ENCODE measurements at places on chromosomes 11 and 22.

DNA sequence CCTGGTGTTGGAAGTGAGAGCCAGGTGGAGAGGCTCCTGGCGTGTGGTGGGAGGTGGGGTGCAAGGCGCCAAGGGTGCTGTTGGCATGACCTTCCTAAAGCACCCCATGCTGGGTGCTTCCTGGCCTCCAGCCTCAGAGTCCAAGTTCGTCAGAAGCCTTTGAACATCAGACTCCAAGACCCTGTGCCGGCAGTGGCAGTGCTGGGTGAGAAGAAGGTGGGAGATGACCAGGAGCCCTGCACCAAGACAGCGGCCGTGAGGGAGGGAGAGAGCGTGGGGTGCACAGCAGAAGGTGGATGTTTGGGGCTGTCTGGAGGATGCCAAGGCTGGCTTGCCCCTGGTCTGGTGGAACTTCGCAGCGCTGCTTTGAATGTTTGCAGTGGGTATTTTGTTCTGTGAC is 29.7 kb upstream of the PARVB start:
- no peak for DNase-seq

DNA sequence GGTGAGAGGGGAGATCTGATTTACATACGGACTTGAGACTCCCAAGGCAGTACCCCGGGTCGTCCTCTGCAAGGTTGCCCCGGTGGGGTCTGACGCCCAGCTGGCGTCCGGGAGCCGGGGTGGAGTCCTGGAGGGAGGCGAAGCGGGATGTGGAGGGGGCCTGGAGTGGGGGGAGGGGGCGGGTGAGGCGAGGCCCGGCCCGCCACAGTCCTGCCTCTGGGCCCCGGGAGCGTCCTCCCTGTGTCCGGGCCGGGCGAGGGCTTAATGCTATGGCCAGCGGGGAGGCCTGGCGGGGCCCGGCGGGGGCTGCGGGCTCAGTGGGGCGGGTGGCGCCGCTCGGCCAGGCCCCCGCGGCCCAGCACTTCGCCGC is 2.4 kb upstream of the MYBPC3 start:
- no peak for DNase-seq

GRCh38 chr11:76270389-76270788 is 64.1 kb upstream of the WNT11 start:
- DNase-seq: no peak

DNA sequence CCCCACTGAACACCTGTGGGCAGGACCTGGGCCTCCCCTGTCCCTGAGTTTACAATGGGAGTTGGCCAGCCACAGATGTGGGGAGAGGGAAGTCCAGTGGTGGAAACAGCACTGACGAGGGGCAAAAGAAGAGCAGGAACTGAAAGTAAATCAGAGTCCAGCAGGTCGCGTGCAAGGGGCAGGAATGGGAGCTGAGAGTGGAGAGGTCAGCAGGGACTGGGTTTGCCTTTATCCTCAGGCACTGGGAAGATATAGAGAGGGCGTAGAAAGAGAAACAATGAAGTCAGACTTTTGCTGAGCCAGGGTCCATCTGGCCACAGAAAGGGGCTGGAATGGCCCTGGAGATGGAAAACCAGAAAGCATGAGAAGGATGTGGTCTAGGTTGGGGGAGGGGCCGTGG is 8.5 kb downstream of the P2RY6 start:
- no peak for DNase-seq

DNA sequence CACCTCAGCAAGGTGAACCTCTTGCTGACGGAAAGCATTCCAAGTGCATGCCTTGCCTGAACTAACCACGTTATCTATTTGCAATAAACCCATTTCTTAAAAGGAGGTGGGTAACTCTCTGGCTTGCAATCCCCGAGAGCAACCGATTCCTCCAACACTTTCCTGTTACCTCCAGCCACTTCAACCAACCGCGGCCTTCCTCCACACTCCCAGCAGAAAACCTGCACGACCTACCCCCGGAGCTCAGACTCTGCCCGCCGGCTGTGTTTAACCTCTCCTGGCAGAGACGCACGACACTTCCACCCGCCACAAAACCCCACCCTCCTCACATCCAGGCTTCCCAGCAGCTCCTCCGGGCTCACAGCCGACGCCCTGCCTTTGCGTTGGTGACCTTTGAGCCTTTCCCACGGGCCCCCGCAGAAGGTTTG is 708 bp downstream of the SCO2 start:
- DNase-seq: no peak

DNA sequence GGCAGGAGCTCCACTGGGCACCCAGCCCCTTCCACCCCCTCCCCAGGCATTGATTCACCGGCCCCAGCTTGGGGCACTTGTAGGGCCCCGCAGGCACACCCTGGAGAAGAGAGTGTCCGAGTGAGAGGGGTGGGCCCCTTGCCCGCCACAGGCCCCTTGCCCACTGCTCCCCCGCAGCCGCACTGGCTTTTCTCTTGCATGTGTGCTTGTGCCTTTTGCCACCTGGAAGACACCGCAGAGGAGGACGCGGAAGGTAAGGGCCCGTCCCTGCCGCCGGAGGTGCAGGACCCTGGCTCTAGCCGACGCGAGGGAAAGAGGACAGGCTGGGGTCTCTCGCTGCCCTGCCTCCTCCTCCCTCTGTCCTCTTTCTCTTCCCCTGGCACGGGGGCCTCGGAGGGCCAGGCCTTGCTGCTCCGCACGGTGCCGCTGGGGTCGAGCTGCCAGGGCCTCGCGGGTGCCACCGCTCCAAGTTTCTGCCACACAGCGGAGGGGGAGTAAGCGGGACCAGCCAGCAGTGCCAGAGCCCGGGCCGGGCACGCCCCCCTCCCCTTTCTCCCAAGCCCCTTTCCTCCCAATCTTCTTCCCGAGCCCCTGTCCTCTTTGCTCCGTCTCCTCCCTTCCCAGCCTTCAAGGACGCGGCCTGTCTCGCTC is 9.5 kb downstream of the TNNT3 start:
- DNase-seq: no peak

- no peak for DNase-seq
Measured at GRCh38 chr11:80346353-80347059, 905.7 kb upstream of the TENM4 start.

GRCh38 chr11:133082841-133083488 is 449.3 kb downstream of the OPCML start:
- DNase-seq: no peak

DNA sequence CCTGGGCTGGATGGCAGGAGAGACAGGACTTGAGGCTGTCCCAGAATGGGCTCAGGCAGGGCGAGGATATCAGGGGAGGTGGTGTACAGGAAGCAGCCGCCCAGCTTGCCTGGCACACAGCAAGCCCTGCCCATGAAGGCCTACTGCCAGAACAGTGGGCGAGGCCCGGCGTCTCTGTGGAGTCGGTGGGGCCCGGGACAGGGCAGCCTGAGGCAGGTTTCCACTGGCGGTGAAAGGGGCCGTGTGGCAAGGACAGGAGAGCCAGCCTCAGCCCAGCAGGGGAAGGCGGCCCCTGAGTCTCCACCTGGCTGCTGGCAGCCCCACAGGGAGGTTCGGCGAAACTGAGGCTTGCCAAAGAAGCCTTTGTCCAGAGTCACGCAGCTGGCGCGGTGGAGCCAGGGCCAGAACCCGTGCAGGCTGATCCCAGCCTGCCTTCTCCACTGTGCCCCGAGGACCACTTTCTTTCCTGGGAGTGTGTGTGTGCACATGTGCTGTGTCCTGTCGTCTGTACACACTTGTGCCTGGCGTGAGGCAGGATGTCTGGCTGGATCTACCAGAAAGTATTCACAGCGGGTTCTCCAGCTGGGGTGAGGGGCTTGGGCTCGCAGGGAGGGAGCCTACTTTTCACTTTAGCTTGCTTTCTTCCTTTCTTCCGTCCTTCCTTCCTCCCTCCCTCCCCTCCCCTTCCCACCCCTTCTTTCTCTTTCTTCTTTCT is 1.2 kb downstream of the TSPO start:
- no peak for DNase-seq

- no peak for DNase-seq
Measured at GRCh38 chr11:104005234-104005855, 31.1 kb upstream of the DDI1 start.

GRCh38 chr11:125588505-125588904 is 4.1 kb upstream of the STT3A start:
- DNase-seq: no peak

DNA sequence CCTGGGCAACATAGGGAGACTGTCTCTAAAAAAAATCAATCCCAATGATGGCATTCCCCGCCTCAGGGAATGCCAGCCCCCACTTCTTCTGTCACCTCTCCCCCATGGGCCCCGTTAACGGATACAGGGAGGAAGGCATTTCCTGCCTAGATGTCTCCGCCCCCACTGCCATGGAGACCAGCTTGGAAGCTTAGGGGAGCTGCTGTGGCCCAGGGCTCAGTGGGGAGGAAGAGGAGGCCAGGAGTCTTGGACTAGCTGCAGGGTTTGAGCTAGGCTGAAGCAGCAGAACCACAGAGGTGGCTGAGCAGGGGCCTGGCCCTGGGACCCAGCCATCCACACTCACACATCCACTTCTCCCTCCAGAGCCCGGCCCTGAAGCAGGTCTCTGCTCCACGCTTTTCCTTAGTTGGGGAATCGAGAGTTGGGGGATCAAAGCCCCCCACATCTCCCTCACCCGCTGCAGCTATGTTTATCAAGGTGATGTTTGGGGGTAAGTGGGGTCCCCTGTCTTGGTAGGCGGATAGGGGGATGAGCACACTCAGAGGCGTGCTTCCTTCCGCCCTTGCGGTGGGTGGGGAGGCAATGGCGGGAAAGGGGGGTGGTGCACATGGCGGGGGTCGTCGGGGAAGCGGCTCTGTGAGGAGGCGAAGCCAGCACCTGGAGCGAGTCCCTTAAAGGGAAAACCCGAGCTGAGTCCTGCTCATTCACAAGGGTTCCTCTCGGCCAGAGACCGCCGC is at the start of gene C22orf15:
TSS of gene C22orf15 (plus strand) at position 149 of the 737 bp plus-strand sequence. CDS start at position 466, 317 bp downstream.
- DNase-seq: no peak

- DNase-seq: no peak
Measured at GRCh38 chr11:25655636-25656035, 676.3 kb upstream of the ANO3 start.

DNA sequence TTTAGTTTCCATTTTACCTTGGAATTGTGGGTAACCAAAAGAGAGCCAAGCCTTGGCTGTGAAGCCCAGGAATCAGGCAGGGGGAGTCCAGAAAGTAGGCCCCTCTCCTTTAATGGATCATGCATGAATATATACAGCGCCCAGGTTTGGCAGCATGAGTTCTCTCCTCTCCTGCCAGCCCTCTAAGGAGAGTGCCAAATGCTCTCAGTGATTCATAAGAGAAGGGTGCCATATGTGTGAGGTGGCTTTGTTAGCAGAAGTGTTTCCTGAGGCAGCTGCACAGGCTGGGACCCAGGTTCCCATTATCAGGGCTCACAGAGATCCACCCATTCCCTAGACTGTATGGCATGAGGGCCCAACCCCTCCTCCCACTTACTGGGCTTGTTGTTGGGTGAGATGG is 52.3 kb upstream of the SCUBE2 start:
- no peak for DNase-seq

DNA sequence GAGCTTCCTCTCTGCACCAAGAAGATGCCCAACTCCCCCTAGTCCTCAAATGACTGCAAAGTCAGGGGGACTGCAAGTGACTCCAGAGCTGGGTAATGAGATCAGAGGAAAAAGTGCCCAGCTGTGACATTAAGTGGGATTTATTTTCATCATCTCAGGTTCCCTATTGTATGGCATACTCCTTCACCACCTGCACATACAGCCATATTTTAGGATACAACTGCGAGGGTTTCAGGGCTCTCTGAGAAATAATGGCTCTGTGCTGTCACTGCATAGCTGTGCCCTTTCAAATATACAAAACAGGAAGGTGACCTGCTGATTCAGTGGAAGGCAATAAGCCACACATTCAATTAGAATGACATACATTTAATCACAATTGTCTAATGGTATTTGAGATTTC is 45.6 kb upstream of the PLET1 start:
- DNase-seq: no peak

- no peak for DNase-seq
Measured at GRCh38 chr22:23070418-23071229, at the start of gene GNAZ. TSS of gene GNAZ (plus strand) at chr22:23070519. CDS start at chr22:23095696, 25,177 bp downstream.

DNA sequence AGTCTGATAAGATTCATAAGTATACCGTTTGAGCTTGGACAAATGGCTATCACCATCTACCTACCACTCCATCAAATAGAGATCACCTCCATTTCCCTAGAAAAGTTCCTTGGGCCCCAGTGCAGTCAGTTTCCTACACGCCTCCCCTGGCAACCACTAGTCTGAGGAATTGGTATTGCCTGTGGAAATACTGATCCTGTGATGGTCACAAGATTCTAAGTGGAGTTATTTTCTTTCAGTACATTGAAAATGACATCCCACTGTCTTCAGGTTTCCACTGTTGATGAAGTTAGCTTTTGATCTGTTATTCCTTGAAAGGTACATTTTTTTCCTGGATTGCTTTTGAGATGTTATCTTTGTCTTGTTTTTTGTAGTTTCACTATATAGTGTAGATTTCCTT is 4.6 kb upstream of the ACCSL start:
- DNase-seq: no peak

GRCh38 chr11:115566180-115566764 is 62.1 kb upstream of the CADM1 start:
- no peak for DNase-seq

GRCh38 chr11:128940156-128940555 is 2.5 kb downstream of the TP53AIP1 start:
- DNase-seq: no peak

- no peak for DNase-seq
Measured at GRCh38 chr11:97641988-97642387, 1252.2 kb downstream of the JRKL start.

- DNase-seq: no peak
Measured at GRCh38 chr11:119029340-119030028, 1.2 kb downstream of the SLC37A4 start.

DNA sequence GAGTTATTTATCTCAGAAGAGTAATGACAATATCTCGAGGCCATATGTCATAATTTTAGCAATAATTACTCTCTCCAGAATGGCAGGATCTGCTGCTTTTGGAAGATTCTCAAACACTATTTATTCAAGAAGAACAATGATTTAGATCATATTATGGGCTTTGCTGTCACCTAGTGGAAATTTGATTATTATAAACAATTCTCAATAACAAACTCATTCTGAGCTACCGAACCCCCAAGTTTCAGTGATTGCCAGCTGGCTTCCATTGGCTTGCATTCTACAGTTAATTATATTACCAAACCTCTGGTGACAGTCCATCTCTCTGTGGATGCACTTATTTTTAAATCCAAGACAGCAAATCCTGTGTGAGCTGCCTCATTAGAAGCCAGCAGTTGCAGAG is 27.9 kb upstream of the SLC36A4 start:
- no peak for DNase-seq

DNA sequence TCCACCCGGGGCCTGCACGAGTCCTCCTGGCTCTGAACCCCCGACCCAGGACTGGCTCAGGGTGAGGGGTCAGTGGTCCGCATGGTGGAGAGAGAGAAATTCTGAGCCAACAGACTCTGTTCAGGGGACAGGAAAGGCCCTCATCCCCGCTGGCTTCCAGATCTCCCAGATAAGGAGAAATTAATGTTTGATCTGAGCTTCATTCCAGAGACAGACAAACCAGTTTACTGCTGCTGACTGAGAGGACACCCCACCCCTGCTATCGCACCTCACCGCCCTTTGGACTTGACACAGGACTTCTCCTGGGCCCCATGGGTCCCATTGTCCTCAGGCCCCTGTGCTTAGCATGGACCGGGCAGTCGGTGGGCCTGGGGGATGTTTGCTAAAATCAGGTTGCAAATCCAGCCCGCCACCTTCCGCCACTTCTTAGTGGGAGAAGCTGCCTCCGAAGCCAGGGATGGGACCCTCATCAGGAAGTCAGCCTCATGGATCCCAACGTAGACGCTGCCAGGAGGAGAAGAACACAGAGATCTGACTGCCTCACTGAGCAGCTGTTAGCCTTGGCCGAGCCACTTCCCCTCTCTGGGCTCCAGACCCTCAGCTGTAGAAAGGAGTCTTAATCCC is 11.2 kb upstream of the UPK3A start:
- no peak for DNase-seq
